ENCODE measurements at places on chromosomes 3 and 15.

DNA sequence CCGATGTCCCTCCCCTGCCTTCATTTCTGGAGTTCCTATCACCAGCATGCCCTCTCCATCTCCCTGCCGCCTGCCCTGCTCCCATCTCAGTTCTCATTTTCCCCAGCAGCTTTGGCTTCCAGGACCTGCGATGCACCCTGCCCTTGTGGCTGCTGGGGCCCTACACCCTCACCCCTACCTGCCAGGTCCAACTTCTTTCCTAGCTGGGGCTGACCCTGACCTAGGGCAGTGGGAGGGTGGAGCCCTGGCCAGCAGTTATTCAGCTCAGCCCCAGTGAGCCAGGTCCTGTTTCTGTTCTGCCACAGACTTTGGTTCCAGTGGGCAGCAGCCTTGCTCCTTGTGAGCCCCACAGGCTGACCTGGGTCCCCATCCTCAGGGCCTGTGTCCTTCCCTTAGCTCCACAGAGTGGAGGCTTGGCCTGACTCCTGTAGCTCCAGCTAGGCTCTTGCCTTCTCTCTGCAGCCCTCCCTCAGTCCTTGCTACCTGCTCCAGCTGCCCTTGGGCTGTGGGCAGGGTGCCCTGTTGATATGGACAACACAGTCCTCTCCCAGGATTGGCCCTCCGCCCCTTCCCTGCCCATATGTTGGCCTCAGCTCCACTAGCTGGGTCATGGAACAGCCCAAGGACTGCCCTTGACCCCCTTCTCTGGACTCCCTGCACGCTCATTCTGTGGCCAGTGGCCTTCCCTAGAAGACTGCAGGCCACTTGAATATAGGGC is 34.7 kb upstream of the PDE8A start:
- DNase-seq = no peak

DNA sequence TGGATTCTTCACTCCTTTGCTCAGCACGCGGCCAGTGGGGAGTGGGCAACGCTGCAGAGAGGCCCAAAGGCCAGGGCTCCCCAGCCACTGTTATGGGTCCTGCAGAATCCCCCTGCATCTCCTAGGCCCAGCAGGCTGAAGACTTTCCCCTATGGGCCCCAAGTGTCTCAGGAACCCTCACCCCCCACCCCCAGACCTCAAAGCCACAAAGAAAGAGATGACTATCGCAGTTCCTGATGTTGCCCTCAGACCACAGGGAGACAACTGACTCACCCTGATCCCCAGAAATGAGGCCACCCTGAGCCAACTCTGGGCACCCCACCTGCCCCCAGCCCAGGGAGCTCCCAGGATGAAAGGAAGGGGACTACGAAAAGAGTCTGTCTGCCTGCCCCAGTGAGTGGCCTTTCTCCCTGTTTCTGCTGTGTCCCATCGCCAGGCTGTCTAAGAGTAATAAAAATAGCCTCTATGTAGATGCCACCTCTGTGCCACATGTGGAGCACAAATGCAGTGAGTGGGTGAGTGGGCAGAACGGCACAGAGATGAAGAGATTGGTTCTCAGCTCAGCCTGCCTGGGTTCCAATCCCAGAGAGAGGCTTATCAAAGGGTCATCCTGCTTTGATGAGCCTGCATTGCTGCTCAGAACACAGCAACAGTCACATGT is 283.0 kb downstream of the UACA start:
- DNase-seq = no peak

- peak; percentile 5 for DNase-seq
These were observed 30.4 kb downstream of the CCDC13 start for GRCh38 chr3:42742688-42743087.

GRCh38 chr3:66398228-66399025 is 102.4 kb downstream of the LRIG1 start:
- no peak for DNase-seq

- no peak for DNase-seq
These were observed 72.8 kb upstream of the IQSEC1 start for GRCh38 chr3:13145826-13146642.

DNA sequence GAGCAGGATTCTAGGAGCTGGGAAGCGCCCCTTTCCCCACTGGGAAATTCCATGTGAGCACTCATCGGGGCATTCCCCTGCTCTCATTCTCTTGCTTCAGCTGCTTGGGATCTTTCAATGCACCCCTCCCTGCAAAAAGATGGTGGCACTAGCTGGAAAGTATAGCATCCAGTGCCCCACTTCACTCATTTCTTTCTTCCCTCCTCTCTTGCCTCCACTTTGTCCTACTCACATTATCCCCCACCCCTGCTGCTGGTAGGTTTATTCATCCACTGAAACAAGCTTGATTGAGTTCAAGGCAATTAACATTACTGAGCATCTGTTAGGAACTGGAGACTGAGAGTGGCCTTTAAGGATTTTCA is 84.8 kb upstream of the LIMD1 start:
- no peak for DNase-seq

DNA sequence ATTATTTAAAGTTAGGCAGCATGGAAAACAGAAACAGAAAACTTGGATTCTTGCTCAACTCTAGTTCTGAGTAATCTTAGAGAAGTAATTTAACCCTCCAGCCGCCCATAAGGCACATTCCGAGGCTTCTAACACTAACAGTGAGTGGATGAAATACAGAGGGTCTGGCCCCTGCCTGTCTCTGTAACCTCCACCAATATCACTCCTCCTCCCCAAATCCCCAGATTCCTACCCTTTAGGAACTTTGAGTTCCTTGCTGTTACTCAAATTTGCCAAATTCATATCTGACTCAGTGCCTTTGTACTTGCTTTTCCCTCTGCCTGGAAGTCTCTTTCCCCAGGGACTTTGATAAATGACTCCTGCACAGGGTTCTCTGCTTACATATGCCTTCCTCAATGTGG is 112.5 kb upstream of the TGFBR2 start:
- no peak for DNase-seq

GRCh38 chr15:42691308-42691707 is 45.6 kb downstream of the CDAN1 start:
- DNase-seq = no peak

GRCh38 chr3:115146032-115146417 is 1.1 kb downstream of the ZBTB20 start:
- DNase-seq = peak; percentile 64

- DNase-seq = no peak
These were observed 296.6 kb downstream of the ZNF621 start for GRCh38 chr3:40821315-40821714.

DNA sequence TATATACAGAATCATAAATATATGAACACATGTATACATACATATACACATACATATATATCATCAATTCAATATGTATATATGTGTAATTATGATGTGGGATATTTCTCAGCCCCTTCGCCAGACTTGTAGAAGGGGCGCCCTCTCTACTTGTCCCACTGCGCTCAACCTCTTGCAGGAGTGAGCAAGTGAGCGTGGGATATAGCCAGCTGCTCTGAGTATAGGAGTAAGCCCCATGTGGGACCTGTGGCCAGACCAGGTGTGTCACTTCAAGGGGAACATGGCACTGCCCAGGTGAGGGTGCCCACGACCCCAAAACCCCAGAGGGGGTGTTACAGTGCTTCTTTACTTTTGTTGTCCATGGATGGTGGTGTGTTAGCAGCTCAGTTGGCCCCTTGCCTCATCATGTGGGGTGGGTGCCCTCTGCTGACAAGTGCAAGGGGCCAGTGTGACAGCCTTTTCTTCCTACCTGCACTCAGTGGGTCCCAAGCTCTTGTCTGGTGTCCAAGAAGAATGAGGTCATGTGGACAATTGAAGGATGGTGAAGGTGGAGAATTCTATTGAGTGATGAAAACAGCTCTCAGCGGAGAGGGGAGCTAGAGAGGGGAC is 304.1 kb downstream of the UNC13C start:
- DNase-seq = no peak

DNA sequence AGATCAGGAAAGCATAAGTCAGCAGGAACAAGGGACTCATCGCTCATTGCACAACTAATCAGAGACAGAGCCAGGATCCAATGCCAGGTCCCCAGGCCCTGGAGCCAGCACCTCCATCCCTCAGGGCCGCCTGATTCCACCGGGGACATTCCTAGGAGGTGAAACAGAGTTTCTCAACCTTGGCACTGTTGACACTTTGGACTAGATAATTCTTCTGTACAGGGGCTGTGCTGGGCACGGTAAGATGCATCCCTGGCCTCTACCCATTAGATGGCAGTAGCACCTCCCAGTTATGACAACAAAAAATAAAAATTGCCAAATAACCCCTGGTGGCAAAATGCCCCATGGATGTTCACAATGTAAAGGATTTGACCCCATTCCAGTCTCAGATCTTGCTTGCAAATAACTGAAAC is 127.7 kb downstream of the MTHFS start:
- DNase-seq = no peak

GRCh38 chr3:24401090-24401810 is 93.4 kb downstream of the THRB start:
- no peak for DNase-seq

- peak; percentile 43 for DNase-seq
These were observed 27.2 kb upstream of the POMGNT2 start for GRCh38 chr3:43132870-43133636.

All from femur (tissue), 1 donor.